Astrocyte (in vitro differentiated cells and primary cell): ENCODE measurements at places on chromosomes 4 and X. TPM values are rescaled to one million over a fixed set of nuclear protein-coding genes. Genes with fewer than 3 reads are reported as not detected.

- no peaks in the 10 kb centered on the region for H3K4me1 ChIP-seq
- H3K27ac ChIP-seq, result no peak overlapping the region
- no peaks in the 10 kb centered on the region for H3K36me3 ChIP-seq
- no peak for DNase-seq
- H3K4me3 ChIP-seq, result no peak overlapping the region
- no peaks in the 10 kb centered on the region for H3K27me3 ChIP-seq
Observed at GRCh38 chr4:86403575-86403974, 43.7 kb upstream of the MAPK10 start.

DNA sequence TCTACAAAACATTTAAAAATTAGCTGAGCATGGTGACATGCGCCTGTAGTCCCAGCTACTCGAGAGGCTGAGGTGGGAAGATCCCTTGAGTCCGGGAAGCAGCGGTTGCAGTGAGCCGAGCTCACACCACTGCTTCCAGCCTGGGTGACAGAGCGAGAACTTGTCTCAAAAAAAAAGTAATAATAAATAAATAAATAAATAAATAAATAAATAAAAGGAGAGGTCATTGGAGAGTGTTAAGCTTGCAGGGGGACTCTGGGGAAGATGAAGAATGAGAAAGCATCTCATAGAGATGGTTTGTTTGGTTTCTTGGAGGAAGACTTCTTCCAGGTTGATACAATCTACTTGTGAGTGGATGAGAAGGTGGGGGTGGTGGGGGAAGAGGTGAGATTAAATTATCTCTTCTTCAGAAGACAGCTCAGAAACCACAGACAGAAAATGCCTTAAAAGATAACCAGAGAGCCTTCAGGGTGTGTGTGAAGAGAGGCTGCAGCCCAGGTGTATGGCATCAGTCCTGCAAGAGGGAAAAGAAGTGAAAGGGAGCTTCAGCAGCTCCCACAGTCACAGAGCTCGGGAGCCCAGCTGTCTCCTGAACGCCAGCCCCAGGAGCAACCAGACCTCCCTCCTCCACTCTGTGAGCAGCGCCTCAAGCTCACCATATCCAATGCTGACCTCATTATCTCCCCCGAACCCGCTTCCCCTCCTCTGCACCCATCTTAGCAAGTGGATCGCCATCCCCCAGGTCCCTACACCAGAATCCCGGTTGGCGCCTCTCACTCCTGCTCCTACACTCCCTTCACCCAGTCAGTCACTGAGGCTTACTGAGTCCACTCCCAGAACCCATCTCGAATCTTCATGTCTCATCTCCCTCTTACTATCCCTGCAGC, 48.2 kb downstream of the RBM47 start:
- DNase-seq, result no peak
- H3K27ac ChIP-seq, result no peak overlapping the region
- H3K36me3 ChIP-seq, result no peaks in the 10 kb centered on the region
- H3K4me1 ChIP-seq, result peaks cover 13% of the 10 kb centered on the region

DNA sequence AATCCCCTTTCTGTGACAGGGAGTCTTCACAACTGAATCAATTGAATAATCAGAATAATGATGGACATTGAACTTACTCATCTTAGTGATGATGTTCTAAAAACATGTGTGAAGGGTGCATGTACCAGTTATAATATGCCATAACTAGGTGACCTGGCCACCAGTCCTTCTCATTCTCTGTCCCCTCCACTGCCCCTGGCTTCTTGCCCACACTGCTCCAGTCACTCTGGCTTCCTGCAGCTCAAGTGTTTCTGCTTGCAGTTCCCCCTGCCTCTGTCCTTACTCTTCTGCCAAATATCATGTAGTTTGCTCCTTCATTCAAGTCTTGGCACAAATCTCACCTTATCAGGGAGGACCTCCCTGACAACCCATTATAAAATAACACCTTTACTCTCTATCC, 168.1 kb upstream of the SLC7A11 start:
- no peak overlapping the region for H3K4me3 ChIP-seq
- H3K27ac ChIP-seq, result no peak overlapping the region
- no peaks in the 10 kb centered on the region for H3K4me1 ChIP-seq
- no peak for DNase-seq
- no peaks in the 10 kb centered on the region for H3K36me3 ChIP-seq

DNA sequence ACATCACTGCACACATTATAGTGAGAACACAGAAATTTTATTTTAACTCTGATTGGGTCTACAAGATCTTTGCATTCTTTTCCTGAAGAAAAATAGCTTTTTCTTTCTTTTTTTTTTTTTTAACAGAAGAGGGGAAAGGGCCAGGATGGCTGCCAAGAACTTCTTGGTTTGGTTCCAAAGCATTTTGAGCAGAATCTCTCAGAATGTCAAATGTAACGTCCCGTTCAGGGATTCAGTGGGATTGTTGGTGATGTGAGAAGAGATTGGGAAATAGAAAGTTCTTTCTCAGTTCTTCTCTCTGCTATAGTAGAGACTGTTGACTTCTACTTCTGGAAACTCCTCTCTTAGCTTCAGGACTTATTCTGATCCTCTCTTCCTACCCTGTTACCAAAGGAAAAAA, 70.9 kb upstream of the CBR4 start:
- peak; percentile 46 for DNase-seq
- peaks cover 6% of the 10 kb centered on the region for H3K36me3 ChIP-seq
- H3K4me3 ChIP-seq, result no peak overlapping the region
- no peaks in the 10 kb centered on the region for H3K27me3 ChIP-seq
- H3K4me1 ChIP-seq, result peaks cover 20% of the 10 kb centered on the region

DNA sequence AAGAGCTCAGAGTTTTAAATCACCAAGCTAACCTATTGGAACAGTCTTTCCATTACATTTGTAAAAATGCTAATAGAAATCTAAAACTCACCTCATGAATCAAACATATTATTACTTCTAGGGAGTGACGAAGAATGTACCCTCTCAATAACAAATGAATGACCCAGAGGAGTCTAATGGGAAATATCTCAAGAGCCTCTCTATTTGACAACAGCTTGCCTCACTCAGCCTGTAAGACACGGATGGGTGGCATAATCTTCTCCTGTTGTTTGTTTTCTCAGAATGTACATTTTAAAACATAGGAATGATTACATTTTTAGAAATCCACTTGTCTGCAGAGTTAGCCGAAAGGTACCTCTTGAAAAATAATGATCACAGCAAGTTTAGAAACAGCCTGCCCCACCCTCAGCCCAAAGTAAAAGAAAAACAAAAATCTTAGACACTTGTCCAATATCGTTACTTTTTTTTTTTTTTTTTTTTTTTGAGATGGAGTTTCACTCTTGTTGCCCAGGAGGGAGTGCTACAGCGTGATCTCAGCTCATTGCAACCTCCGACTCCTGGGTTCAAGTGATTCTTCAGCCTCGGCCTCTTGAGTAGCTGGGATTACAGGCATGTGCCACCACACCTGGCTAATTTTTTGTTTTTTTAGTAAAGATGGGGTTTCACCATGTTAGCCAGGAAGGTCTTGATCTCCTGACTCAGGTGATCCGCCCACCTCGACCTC, 183.6 kb upstream of the FTHL17 start:
- H3K4me1 ChIP-seq, result no peaks in the 10 kb centered on the region
- DNase-seq, result no peak
- no peaks in the 10 kb centered on the region for H3K27me3 ChIP-seq
- H3K36me3 ChIP-seq, result no peaks in the 10 kb centered on the region

The ITGB1BP2 gene
- 2.0 and 3.2 TPM in 2 replicates for total RNA-seq

DNA sequence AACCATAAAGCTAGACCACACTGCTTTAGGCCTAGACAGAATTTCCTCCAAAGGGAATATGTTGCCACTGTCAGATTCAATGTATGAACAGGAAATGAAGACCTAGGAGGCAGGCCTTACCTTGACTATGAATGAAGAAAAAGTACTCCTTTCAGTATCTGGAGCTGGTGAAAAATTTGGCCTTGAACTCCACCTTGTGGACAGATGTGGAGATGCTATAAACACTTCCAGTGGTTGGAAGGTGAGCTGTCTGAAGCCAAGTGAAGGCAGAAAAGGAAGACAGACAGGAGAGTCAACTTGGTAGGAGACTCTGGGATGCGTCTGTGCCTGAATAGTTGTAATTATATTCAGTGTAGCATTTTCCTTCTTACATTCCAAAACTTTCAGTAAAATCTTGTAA, 17.2 kb downstream of the SPIN3 start:
- H3K27ac ChIP-seq, result no peak overlapping the region
- peak; percentile 9 for DNase-seq
- no peaks in the 10 kb centered on the region for H3K4me1 ChIP-seq
- H3K27me3 ChIP-seq, result no peaks in the 10 kb centered on the region

DNA sequence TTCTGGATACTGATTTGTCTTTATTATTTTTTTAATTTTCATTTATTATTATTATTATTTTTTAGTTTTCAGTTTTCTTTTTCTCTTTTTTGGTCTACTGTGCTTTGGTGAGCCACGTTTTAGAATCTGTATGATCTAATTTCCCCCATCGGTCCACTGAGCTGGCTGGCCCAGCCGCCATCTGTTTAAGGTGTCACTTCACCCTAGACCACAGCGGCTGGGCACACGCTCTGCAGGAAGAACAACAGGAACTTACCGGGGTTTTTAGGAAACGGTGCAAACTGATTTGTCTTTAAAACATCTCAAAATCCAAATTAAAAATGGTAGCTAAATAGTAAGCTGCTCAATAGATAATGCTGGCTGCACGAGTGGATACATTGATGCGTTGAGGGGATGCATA, 48.8 kb upstream of the AMOT start:
- no peaks in the 10 kb centered on the region for H3K27me3 ChIP-seq
- no peaks in the 10 kb centered on the region for H3K4me1 ChIP-seq
- no peaks in the 10 kb centered on the region for H3K36me3 ChIP-seq

The CT45A10 gene
- not detected in 2 replicates for total RNA-seq
